ENCODE measurements at places on chromosomes 2 and 18. TPM values are rescaled to one million over a fixed set of nuclear protein-coding genes. Genes with fewer than 3 reads are reported as not detected.

DNA sequence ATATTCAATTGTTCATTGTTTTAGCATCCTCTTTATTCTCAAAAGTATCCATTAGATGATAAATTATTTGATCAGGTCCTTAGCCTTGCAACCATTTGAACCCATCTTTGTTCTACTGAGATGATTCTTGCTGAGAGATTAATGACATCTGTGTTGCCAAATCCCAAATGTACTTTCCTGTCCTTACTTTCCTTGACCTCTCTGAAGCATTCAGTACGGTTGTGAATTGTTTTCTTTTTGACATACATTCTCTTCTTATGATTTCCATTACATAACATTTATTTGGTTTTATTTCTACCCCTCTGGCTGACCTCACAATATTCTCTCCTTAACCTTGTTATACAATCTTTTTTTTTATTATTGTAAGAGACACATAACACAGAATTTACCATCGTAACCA, 1058.6 kb upstream of the CNTNAP5 start:
- no peak for DNase-seq

GRCh38 chr2:210818473-210818872, 262.1 kb downstream of the CPS1 start:
- no peak for DNase-seq

- no peak for DNase-seq
Measured at GRCh38 chr2:65215946-65216345, 11.7 kb upstream of the ACTR2 start.

DNA sequence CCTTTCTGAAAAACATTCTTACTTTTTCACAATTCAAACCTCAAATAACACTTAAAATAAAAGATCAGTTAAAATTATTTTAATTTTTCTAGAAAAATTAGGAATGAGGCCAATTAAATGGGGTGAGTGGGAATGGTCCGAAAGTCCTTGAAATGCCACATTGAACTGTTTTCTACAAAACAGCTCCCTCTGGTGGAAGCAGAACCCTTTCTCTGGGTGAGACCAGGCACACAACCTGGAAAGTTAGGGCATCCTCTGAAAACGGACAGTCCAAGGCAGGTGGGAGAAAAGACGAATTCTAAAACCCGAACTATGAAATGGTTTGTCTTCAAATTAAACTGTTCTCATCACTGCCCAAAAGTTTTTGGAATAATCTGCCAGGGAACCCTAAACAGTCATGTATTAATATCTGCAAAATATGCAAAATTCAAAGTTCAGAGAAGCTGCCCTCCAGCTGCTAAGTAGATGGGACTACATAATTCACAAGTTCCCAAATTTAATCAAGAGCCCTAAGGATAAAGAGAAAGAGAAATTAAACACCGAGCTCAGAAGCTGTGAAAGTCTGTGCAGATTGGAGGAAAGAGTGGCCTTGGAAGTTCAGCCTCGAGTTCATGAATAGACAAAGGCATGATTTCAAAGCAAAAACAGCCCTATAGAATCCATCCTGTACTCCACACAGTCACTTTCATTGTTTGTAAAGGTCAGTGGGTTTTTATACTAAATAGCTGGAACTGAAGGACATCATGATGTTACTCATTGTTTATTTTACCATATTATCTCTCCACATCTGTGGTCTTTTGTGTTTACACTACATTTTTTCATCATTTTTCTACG, 108.3 kb downstream of the PIEZO2 start:
- DNase-seq: no peak

- DNase-seq: no peak
Measured at GRCh38 chr2:191112448-191112901, 38.3 kb downstream of the STAT4 start.

DNA sequence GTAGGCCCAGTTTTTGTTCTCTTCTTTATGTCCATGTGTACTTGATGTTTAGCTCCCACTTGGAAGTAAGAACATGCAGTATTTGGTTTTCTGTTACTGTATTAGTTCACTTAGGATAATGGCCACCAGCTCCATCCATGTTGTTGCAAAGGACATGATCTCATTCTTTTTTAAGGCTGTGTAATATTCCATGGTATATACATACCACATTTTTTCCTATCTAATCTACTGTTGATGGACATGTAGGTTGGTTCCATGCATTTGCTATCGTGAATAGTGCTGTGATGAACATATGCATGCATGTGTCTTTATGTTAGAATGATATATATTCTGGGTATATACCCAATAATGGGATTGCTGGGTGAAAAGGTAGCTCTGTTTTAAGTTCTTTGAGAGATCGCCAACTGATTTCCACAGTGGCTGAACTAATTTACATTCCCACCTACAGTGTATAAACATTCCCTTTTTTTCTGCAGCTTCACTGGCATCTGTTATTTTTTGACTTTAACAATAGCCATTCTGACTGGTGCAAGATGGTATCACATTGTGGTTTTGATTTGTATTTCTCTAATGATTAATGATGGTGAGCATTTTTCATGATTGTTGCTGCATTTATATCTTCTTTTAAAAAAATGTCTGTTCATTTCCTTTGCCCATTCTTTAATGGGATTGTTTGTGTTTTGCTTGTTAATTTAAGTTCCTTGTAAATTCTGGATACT, 22.9 kb downstream of the LTBP1 start:
- DNase-seq: no peak

DNA sequence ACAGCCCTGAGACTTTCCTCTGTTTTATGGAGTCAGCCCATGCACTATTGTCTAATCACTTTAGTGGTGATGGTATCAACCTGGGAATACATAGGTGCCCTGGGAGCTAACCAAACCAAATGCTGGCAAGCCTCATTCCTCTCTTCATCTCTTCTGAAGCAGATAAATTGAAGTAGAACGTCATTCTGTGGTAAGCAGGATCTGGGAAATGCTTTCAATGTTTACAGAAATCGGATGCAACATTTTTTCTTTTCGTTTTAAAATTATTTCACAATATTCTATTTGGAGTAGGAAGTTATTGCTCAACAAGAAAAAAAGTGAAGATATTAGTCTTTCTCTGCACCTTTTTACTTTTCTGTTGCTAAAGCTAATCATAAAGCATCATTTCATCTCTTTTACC, 114.2 kb downstream of the RBMS1 start:
- no peak for DNase-seq

GRCh38 chr2:212311807-212312404, 226.7 kb downstream of the ERBB4 start:
- no peak for DNase-seq

GRCh38 chr2:9692456-9693195, 61.8 kb upstream of the YWHAQ start:
- no peak for DNase-seq

DNA sequence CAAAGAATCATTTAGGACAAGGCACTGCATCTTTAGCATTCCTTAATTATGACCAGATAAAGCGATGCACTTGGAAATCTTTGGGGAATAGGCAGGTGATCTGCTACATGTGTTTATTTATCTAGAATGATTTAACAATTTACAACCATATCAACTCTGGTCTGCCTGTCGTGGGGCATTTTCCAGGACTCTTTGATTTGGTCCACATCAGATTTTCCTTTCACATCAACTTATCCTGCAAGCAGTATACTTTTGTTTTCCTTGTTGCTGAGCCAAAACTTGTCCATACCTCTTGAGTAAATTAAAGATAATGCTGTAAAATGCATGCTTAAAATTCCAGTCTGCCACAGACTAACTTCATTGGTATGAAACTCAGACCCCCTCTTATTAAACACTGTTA, 312.4 kb upstream of the TCF4 start:
- no peak for DNase-seq

GRCh38 chr2:214543386-214543955, 132.6 kb downstream of the VWC2L start:
- no peak for DNase-seq

- no peak for DNase-seq
Measured at GRCh38 chr2:128178650-128179460, 87.9 kb downstream of the UGGT1 start.

- no peak for DNase-seq
Measured at GRCh38 chr18:57555134-57555533, 31.4 kb downstream of the FECH start.

DNA sequence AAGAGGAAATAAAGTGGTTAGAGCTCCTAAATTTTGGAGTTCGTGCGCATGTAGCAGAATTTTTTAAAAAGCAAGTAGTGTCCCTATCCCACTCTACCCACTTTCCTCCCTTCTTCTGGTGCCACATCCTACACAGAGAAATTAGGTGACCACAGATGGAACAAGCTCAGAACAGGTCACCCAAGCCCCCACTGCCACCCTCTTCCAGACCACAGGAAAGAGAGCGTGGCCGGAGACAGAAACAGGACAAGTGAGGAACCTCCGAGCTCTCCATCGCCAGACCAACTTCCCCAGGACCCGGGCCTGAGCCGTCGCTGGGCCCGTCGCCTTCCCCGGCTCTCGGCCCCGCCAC, 433 bp downstream of the NPC1 start:
- DNase-seq: no peak

DNA sequence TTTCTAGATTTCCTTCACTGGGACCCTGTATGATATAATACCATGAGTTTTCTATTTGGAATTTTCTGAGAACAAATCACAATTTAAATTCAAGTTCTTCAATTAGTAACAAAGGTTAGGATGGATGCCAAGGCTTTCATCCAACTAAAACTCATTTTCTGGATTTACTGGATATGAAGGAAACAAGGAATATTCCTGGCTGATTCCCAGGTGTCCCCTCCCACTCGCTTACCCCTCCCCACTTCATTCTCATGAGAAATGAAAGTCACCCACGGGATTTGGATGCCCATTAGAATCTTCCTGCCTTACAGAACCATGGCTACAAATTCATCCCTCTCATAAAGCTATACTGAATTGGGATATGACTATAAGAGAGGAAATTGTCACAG, 40.0 kb downstream of the RNU4ATAC start:
- DNase-seq: no peak

DNA sequence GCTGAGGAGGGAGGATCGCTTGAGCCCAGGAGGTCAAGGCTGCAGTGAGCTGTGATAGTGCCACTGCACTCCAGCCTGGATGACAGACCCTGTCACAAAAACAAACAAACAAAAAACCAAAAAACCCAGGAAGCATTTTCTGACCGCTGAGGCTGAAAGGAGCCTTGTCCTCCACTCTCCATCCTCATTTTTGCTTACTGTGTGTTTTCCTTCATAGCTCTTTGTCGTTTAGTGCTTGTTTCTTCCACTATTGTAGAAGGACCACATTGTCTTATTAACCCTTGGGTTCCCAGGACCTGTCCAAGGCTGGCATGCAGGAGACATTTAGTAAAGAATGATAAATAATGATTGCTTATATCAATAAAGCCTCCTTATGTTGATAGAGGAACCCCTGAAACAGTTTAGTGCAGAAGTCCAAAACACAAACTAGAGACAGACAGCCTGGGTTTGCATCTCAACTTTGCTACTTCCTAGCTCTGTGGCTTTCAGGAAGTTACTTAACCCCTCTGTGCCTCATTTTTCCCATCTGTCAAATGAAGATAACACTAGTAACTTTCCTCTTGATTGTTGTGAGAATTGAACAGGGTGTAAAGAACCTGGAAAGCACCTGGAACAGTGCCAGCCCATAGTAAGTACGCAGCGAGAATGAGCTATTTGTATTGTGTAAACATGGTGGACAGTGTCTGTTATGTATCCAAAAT, 126.0 kb downstream of the LPIN1 start:
- DNase-seq: no peak

- DNase-seq: no peak
Measured at GRCh38 chr18:39607034-39607433, 2041.4 kb upstream of the CELF4 start.

DNA sequence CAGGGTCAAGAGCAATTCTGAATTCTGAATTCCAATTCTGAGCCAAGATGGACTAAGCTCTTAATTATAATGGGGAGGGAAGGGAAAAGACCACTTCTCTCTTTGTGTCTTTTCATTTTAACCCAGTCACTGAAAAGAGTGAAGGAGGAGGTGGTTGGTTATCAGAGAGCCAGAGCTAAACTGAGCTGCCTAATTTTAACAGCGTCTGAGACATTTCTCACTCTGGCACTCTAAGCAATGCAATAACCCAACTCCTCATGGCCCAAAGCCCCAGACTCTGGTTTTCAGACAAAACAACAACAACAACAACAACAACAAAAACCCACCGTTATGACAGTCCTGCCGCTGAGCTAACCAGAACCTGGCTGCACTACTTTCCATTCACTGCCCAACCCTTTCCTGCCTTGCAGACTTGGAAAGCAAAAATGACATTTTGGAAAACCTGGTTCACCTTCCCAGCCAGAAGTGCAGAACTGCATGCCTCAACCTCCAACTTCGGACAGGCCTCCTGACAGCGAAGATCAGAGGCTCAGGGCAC, 1.0 kb downstream of the CHST10 start:
- no peak for DNase-seq

- no peak for DNase-seq
Measured at GRCh38 chr2:169464466-169464865, 14.8 kb upstream of the BBS5 start.

DNA sequence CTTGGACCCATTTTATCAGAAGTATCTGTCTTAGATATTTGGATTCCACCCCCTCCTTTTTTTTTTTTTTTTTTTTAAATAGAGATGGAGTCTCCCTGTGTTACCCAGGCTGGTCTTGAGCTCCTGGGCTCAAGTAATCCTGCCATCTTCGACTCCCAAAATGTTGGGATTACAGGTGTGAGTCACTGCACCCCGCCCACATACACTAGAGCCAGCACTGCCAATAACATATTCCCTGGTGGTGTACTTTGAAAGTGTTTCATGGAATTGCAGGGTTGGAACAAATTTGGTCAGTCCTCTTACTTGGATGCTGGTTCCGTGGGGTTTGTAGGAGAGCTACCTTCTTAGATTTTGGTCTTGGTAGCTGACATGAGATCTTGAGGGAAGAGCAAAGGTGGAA, 15.0 kb downstream of the PDCL3 start:
- no peak for DNase-seq

DNA sequence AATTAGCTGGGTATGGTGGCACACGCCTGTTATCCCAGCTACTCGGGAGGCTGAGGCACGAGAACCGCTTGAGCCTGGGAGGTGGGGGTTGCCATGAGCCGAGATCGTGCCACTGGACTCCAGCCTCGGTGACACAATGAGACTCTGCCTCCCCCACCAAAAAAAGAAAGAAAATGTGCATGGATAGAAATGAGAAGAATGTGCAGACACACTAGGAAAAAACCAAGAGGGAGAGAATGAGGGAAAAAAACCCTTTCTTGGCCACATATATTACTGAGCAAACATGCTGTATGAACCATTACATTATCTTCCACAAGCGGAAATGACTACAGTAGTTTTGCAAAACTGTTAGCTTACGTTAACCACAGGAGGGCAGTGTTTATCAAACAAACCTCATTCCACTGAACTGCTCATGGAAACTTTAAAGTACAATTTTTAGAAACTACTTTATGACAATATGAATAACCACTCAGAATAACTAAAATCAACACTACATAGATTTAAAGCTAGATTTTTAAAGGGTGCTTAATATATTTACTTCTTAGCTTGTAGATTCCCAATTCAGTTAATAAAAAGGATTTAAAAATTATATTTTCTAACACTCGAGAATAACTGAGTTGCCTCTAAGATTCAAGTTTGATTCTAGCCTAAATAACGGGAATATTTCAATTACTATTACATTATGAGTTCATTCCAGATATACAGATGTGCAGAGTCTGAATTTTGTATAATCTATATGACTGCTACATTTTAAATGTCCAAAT, 26.4 kb downstream of the ASXL2 start:
- peak; percentile 17 for DNase-seq

The SERPINB13 gene
- 1.7 TPM for total RNA-seq

The SCG2 gene
- total RNA-seq: 15.3 TPM

The G6PC2 gene
- not detected for total RNA-seq

The FAM110C gene
- total RNA-seq: 10.8 TPM

The SATB2 gene
- 3.5 TPM for total RNA-seq

The NT5C1B gene
- total RNA-seq: not detected

Measured in urinary bladder (tissue), 4 donors.